ENCODE measurements at places on chromosomes 11 and 22.

GRCh38 chr11:117772360-117772759, 24.7 kb downstream of the DSCAML1 start:
- DNase-seq = no peak

DNA sequence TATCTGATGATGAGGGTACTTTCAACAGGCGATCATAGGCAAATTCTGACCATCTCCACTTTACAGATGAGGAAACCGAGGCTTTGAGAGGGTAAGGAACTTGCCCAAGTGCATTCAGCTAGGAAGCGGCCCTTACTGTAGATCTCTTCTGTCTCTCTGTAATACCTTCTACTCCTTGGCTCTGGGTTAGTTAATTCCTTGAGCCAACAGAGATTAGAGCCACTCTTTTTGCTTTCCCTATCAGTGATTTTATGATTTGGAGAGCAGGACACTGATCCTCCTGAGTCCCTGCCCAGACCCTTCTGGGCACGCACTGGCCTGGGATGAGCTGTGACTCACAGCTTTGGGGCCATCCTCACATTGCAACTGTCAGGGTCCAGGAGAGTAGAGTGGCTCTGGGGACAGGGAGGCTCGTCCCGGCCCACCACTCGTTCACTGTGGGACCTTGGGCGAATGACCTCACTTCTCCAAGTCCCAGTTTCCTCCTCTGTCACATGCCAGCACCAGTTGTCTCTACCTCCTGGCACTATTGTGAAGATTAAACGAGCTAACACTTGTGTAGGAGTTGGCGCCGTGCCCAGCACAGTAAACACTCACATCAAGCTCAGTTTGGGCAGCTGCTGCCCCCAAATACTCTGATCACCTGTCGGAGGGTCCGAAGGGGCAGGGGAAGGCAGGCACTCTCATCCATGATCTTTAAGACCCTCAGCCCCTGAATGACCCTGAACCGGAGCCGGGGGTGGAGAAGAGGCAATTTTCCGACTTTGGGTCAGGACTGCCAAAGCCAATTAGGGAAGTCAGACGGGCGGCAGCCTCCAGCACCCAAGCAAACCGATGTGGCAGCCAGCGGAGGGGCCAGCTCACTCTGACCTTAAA, 235.0 kb downstream of the MIAT start:
- DNase-seq = peak; percentile 14

GRCh38 chr11:74141908-74142307, 28.9 kb downstream of the C2CD3 start:
- DNase-seq = no peak

DNA sequence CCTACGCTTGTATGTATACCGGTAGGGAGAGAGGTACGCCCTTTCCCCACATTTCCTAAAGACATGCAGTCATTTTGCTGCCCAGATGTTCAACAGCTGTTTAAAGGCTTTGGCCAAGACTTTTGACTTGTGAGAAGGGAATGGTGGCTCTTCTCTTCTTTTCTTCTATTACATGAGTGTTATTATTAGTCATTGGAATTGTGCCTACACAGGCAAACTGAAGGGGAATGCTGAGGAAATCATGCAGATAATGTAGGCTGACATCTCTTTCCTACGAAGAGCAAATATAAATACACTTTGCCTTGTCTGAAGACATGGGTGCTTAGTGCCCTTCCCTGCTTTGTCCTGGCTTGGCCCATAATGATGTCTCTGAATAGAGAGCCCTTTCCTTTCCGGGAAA, 194.3 kb upstream of the NARS2 start:
- peak; percentile 23 for DNase-seq

- DNase-seq = no peak
These were observed 5.6 kb upstream of the GLYATL1 start for GRCh38 chr11:58933661-58934060.

GRCh38 chr22:40673017-40673416, 6.3 kb upstream of the MCHR1 start:
- DNase-seq = no peak

DNA sequence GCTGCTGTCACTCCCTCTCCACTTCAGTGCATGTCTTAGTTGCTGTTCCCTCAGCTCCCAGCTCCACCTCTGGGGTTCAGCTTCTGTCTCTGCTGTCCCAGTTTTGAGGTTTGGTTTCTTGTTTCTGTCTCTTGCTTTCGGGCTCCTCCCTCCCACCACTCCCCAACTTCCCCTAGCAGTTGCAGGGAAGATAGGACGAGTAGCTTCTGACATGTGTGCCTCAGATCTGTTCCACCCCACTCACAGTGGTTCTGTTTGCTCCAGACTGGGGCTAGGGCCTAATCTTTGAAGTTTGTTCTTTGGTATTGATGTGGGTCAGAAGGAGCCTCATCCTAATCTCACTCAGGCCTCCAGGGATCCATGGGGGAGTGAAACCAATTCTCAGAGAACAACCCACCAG, 2.6 kb upstream of the RRM1 start:
- DNase-seq = no peak

DNA sequence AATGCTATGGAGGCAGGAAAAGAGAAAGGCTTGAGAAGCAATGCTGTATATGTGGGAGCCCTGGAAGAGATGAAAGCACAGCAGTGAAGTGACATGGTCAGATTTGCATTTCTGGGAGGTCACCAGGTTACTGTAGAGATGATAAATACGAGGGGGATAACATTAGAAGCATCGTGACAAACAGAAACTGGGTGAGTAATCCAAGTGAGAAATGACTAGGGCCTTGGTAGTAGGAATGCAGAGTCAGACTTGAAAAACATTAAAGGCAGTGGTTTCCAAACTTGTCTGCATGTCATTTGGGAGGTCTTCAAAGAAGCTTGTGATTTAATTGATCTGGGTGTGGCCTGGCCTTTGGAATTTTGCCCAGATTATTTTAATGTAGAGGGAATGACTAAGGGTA, 43.9 kb downstream of the CCDC34 start:
- peak; percentile 77 for DNase-seq

DNA sequence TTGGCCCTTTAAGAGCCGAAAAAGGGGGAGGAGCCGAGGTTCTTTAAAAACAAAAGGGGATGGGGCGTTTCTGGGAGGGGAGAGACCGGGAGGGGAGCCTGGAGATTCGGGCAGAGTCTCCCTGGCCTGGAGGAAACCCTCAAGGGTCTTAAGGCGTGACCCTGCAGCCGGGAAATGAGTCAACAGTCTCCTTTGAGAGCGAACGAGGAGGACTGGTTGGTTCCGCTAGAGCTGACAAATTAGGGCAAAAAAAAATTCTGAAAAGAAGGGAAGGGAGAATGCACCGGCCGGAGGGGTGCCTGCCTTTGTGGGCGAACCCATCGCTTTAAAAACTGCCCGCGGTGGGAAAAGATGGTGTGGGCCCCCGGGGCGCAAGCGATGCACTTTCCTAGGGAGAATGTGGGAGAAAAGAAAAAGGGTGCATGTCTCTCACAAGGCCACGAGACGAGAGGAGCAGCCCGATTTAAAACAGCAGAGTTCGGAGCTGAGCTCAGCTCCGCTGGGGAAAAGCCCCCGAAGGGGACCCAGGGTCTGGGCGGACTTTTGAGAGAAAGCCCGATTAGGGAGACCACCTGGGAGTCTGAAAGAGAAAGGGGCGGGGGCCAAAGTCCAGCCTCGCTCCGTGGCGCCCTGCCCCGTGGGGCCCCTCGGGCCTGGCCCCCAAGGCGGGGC, 874 bp downstream of the ZFTA start:
- DNase-seq = peak; percentile 56

- no peak for DNase-seq
These were observed 5.2 kb upstream of the C22orf42 start for GRCh38 chr22:32164075-32164860.

GRCh38 chr11:128913806-128914205, 22.6 kb downstream of the KCNJ5 start:
- no peak for DNase-seq

DNA sequence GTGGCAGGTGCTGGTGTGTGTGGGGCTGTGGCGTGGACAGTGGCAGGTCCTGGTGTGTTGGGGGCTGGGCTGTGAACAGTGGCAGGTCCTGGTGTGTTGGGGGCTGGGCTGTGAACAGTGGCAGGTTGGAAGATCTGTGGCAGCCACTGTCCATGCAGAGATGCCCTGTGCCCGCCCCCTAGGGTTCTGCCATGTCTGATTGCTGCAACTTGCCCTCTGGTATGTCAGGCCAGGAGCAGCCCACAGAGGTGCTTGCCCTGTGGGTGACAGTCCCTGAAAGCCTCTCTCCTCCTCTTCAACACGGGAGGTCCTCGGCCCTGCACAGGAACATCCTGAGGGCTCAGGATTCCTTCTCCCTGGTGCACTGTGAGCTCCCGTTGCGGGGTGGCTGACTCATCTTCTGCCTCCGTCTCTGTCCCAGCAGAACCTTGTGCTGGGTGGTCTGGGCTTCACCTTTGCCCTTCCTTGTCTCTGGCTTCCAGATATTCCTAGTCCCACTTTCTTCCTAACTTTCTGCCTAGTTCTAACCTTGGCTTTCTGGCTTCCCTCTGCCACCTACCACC, 13.5 kb downstream of the OPCML start:
- DNase-seq = no peak

- no peak for DNase-seq
These were observed 4.3 kb upstream of the RRM1 start for GRCh38 chr11:4090258-4090657.

- DNase-seq = peak; percentile 32
These were observed 31.7 kb downstream of the INSC start for GRCh38 chr11:15146271-15147003.

DNA sequence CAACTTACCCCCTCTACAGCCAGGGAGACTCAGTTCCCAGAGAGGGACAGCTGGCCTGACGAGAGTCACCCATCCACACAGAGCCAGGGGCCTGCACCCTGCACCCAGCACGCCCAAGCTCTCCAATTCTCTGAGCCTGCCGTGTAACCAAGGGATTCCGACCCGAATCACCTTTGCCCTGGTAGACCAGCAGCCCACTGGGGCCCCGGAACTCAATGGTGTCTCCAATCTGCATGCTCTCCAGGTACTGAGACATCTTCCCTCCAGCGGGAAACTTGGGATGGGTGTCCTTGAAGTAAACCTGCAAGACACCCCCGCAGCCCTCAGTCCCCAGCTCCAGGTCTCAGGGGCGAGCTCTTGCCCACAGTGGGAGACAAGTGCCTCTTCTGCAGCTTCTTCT, 12.4 kb downstream of the ATP5MGL start:
- DNase-seq = no peak

DNA sequence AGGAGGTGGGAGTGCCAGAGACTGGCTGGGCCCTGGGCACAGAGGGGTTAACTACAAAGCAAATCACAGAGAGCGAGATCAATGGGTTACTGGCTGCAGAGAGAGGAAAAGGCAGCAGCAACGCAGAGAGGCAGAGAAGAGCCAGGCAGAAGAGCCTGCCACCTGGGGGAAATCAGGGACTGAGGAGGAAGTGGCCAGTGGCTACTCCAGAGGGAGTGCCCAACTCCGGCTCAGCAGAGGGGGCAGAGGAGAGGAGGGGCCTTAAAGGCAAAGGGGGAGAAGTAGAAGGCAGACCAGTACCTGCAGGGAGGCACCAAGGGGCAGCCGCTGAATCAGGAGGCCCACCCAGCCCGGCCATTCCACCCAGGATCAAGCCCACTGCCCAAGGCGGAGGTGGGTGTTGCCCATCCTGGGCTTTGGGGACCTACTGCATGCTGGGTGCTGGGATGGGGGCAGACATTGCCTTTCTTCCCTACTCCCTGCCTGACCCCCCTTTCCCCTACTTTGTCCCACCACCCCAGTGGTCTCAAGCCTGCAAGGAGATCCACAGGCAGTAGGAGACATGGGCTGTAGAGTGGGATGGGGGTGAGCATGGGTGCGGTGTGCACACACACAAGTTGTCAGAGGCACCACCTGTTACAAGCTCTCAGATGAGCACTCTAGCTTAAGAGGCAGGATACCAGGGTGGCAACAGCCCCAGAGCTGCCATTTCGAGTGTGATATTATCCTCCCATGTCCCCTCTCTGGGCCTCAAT, 926 bp upstream of the GALR3 start:
- no peak for DNase-seq

GRCh38 chr22:30829901-30830550, 135.4 kb downstream of the OSBP2 start:
- peak; percentile 95 for DNase-seq

DNA sequence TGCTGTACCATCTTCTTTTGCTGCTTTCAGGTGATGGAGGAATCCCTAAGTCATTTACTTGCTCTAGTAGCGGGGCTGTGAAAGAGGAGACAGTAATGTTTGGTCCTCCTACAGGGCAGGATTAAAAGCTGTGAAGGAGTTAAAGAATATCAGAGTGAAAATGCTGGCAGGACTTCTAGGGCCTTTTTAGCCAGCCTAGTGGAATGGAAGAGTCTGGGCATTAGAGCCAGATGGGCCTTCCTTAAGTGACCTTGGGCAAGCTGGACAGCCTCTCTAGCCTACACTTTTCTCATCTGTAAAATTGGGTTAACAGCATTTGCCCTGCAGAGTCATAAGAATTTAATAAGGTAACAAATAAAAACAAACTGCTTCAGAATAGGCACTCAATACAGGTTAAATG, 114.7 kb downstream of the RBFOX2 start:
- DNase-seq = no peak

DNA sequence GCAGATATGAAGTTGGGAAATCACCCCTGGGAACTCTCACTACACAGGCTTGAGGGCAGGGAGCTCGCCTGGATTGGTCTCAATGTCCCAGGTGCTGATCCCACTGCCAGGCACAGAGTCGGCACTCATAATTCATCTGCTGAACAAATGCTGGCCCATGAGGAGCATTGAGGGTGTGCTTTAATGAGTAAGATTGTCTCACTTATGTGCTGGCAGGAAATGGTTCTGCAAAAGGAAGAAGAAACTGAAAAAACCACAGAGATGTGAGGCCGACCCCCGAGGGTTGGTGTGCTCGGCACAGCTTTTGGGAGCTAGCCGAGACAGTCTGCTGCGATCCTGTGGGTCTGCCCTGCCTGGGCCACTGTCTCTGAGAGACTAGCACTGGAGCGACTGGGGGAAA, 9.4 kb downstream of the PLAAT2 start:
- no peak for DNase-seq

All from AG10803 (cell line).